ENCODE measurements at places on chromosomes 12 and 14. TPM values are rescaled to one million over a fixed set of nuclear protein-coding genes. Genes with fewer than 3 reads are reported as not detected.

C12orf54 gene
- total RNA-seq = not detected

CCDC196 gene
- total RNA-seq = not detected

KCNC2 gene
- total RNA-seq = 0.43 TPM

STON2 gene
- total RNA-seq = not detected

FERMT2 gene
- total RNA-seq = 266 TPM

GRCh38 chr14:95046711-95047681 is 110.3 kb downstream of the DICER1 start:
- DNase-seq = peak; percentile 73

- DNase-seq = no peak
These were observed 1048.5 kb downstream of the GALC start for GRCh38 chr14:86944434-86944833.

- peak; percentile 31 for DNase-seq
These were observed 57.6 kb upstream of the OTOGL start for GRCh38 chr12:80041692-80042091.

DNA sequence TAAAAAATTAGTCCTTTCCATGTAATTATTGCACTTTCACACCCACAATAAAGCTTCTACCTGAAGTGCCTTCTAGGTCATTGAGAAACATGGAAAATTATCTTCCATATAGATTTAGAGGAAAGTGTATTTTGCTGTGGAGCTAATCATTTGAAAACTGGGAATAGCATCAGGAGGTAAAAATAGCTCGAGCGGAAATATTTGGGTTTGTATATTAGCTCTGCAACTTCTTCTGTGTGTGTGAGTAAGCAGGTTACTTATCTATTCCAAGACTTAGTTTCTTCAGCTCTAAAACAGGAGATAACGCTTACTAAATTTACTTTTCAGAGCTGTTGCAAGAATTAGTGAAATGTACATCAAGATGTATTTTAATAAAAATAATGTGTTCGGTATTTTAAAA is 95.0 kb upstream of the MON2 start:
- peak; percentile 14 for DNase-seq

GRCh38 chr14:71666571-71667145 is 265.6 kb upstream of the RGS6 start:
- no peak for DNase-seq

- DNase-seq = no peak
These were observed 340.3 kb upstream of the PDE3A start for GRCh38 chr12:20028033-20028432.

- DNase-seq = peak; percentile 78
These were observed 214.5 kb downstream of the PAH start for GRCh38 chr12:102702447-102703114.
